ENCODE measurements at places on chromosomes 3 and 15. TPM values are rescaled to one million over a fixed set of nuclear protein-coding genes. Genes with fewer than 3 reads are reported as not detected.

- no peak overlapping the region for H3K27ac ChIP-seq
- H3K36me3 ChIP-seq, result no peaks in the 10 kb centered on the region
- no peak overlapping the region for H3K4me3 ChIP-seq
- no peak for DNase-seq
Observed at GRCh38 chr3:88101142-88101541, 42.1 kb downstream of the ZNF654 start.

DNA sequence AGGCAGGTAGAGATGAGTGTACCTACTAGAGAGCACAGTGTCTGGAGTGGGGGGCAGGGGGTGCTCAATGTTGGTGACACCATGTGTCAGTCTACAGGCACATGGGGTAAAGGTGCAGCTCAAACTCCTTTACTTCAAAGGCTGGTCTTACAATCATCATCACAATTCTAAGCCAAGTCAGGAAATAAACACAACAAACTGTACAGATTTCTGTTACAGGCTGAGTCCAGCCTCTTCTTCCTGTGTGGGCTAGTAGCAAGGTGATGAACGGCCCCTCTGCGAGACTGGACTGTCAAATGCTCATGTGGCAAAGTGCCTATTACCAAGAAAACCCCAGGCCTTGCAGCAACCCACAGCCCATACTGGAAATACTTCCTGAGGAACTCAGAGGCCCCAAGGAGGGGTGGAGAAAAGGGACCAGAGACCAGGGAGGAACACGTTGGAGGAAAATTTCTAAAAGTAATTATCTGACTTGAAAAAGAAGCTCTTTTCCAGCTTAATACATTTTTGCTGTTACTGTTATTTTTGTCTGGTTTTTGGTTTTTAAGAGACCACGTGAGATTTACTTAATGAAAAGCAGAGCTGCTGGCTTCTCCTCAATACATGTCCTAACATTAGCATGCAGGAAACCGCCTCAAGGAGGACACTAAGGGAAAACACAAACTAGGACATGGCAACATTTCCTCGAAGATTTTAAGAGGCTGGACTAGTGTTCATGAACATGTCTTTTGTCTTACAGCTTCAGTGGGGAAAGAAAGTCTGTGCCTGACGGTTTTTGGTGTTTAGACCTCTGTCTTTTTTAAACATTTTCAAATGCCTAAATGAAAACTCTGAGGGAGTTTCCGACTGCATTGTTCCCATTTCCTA is 29.5 kb downstream of the TBC1D2B start:
- H3K4me1 ChIP-seq, result peaks cover 72% of the 10 kb centered on the region
- H3K36me3 ChIP-seq, result peaks cover 34% of the 10 kb centered on the region
- H3K27ac ChIP-seq, result no peak overlapping the region
- no peaks in the 10 kb centered on the region for H3K27me3 ChIP-seq
- DNase-seq, result no peak

DNA sequence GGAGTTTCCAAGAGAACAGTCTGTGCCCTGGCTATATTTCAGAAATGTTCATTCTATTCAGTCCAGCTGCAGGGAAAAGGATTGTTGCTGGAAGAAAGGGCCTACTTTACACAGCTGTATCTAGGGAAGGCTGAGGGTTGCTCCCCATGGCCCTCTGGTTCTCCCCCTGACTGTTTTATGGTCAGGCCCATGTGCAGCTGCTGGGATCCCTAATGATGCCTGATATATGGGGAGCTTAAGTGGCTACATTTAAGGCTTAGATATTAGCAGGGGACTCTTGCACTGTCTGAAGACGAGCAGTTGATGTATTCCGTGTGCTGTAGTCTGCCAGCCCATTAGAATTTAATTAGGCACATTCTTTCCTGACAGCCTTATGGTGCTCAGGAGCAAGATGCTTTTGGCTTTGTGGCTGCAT is 72.0 kb downstream of the FAM43A start:
- no peaks in the 10 kb centered on the region for H3K27me3 ChIP-seq
- H3K4me1 ChIP-seq, result no peaks in the 10 kb centered on the region
- H3K36me3 ChIP-seq, result no peaks in the 10 kb centered on the region
- no peak overlapping the region for H3K4me3 ChIP-seq
- H3K27ac ChIP-seq, result no peak overlapping the region

GRCh38 chr3:9246189-9246588 is 3.3 kb downstream of the SRGAP3 start:
- H3K27ac ChIP-seq, result no peak overlapping the region
- DNase-seq, result no peak
- peaks cover 16% of the 10 kb centered on the region for H3K4me1 ChIP-seq
- no peaks in the 10 kb centered on the region for H3K36me3 ChIP-seq
- H3K4me3 ChIP-seq, result no peak overlapping the region
- H3K27me3 ChIP-seq, result no peaks in the 10 kb centered on the region

DNA sequence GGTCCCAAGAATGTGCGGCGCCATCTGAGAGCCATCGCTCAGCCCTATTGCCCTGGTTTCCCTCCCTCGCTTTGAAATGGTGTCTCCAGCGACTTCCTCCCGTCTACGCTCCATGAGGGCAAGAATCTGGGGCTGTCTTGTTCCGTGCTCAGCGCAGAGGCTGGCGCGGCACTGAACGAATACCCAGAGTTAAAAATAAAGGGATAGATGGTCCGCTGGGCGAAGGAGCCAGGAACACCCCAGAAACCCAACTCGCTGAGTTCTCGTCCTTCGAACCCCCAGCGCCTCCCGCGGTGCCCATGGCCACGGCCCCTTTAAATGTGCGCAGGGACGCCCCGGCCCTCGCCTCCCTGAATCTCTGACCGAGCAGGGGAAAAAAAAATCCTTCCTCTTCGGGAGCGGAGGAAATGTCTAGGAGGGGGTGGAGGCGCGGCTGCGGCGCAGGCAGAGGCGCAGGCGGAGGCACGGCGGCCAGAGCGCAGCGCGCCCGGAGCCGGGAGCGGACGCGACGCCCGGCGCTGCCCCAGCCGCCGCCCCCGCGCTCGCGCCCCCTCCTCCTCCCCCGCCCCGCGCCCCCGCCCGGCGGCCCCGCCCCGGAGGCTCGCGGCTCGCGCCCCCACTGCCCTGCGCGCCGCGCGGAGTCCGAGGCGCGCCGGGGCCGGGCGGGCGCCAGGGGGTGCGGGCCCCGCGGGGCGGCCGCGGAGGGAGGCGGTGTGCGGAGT is 8.5 kb upstream of the FGD5 start:
- H3K36me3 ChIP-seq, result no peaks in the 10 kb centered on the region
- H3K4me3 ChIP-seq, result no peak overlapping the region
- H3K27me3 ChIP-seq, result peaks cover 11% of the 10 kb centered on the region

DNA sequence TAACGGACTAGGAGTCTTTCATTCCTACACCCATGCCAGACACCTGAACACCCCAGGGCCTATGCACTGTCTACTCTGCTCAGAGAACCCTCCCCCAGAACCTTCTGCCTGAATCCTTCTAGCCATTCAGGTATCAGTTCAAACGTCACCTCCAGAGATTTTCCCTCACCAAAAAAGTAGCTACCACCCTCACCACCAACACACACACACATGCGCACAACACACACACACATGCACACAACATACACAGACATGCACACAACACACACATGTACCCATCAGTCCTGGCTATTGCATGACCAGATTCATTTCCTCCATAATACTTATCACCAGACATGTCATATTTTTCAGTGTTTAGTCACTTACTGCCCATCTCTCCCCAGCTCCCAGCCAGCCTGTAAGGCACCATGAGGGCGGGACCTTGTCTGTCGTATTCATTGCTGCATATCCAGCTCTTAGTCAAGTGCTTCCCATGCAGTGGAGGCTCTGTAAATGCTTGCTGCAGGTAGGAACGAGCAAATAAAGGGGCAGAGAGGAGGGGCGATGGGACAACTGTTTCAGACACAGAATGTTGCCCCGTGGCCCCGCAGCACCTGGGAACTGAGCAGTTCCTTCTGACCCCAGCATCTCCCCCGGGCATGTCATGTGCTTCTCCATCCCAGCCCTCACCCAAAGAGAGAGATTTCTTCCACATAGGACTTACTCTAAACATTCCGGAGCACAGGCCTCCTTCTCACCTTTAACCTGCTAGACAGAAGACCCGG is 29.2 kb downstream of the XXYLT1 start:
- no peak overlapping the region for H3K4me3 ChIP-seq
- H3K27me3 ChIP-seq, result no peaks in the 10 kb centered on the region
- no peak for DNase-seq
- H3K4me1 ChIP-seq, result peaks cover 26% of the 10 kb centered on the region
- no peak overlapping the region for H3K27ac ChIP-seq

DNA sequence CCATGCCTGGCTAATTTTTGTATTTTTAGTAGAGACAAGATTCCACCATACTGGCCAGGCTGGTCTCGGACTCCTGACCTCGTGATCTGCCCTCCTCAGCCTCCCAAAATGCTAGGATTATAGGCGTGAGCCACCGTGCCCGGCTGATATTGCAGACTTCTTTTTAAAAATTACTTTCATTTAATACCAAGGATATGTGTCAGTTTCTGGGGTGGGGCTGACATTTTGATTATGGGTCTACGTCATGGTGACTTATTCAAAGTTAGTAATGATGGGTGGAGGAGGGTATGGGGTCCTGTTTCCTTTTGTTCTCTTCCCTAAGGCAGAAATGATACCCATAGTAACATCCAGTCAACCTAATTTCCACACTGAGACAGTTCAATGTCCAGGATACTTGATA is 34.7 kb downstream of the GBE1 start:
- H3K4me3 ChIP-seq, result no peak overlapping the region
- H3K27me3 ChIP-seq, result no peaks in the 10 kb centered on the region
- H3K4me1 ChIP-seq, result peaks cover 44% of the 10 kb centered on the region
- DNase-seq, result no peak

GRCh38 chr3:44989636-44990373 is 13.8 kb downstream of the EXOSC7 start:
- H3K36me3 ChIP-seq, result no peaks in the 10 kb centered on the region
- H3K27ac ChIP-seq, result peak overlapping the region; percentile 76
- no peaks in the 10 kb centered on the region for H3K27me3 ChIP-seq
- peak; percentile 65 for DNase-seq
- H3K4me3 ChIP-seq, result no peak overlapping the region

DNA sequence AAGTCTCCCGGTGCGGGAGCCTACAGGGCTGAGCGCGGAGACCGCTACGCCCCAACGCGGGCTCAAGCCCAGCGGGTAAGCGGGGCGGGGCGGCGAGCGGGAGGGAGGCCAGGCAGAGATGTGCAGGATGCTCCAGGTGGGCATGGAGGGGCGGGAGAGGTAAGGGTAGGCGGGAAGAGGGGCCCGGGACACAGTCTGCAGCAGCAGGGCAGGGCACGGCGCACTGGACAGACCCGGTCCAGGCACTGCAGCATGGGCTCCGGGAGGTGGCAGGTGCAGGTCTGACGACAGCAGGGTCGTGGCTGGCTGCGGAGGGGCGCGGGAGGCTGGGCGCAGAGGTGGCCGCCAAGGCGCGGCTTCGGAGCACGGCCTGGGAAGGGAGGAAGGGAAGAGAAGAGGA is 102.8 kb downstream of the GABRB3 start:
- DNase-seq, result no peak
- H3K4me1 ChIP-seq, result no peaks in the 10 kb centered on the region
- H3K4me3 ChIP-seq, result no peak overlapping the region
- no peak overlapping the region for H3K27ac ChIP-seq
- no peaks in the 10 kb centered on the region for H3K27me3 ChIP-seq

- H3K4me3 ChIP-seq, result no peak overlapping the region
- H3K27me3 ChIP-seq, result no peaks in the 10 kb centered on the region
- no peaks in the 10 kb centered on the region for H3K4me1 ChIP-seq
- H3K36me3 ChIP-seq, result no peaks in the 10 kb centered on the region
- no peak for DNase-seq
- no peak overlapping the region for H3K27ac ChIP-seq
Observed at GRCh38 chr3:65702202-65702601, 336.5 kb downstream of the MAGI1 start.

GRCh38 chr15:82964890-82965289 is 12.4 kb upstream of the HOMER2 start:
- H3K27me3 ChIP-seq, result no peaks in the 10 kb centered on the region
- no peaks in the 10 kb centered on the region for H3K36me3 ChIP-seq
- peaks cover 4% of the 10 kb centered on the region for H3K4me1 ChIP-seq
- H3K4me3 ChIP-seq, result no peak overlapping the region
- no peak for DNase-seq

- no peaks in the 10 kb centered on the region for H3K36me3 ChIP-seq
- peaks cover 15% of the 10 kb centered on the region for H3K4me1 ChIP-seq
- no peak for DNase-seq
Observed at GRCh38 chr3:33426068-33426467, 14.1 kb downstream of the UBP1 start.

DNA sequence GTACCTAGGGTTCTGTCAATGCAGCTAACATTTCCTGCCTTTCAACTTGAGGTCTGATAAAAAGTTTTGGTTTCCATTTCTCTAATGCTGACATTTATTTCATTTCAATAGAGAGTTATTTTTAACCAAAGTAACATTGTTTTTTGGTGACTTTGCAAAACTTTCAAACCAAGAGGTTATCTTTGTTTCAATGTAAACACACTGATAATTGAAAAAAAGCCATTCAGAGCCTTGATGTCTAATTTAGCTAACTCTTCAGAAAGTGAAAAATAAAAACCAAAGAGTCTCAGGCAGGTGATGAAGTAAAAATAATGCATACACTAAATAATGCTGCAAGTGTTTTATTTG is 9.6 kb upstream of the TIPARP start:
- no peak overlapping the region for H3K27ac ChIP-seq
- DNase-seq, result no peak
- no peak overlapping the region for H3K4me3 ChIP-seq
- no peaks in the 10 kb centered on the region for H3K4me1 ChIP-seq
- H3K36me3 ChIP-seq, result no peaks in the 10 kb centered on the region

DNA sequence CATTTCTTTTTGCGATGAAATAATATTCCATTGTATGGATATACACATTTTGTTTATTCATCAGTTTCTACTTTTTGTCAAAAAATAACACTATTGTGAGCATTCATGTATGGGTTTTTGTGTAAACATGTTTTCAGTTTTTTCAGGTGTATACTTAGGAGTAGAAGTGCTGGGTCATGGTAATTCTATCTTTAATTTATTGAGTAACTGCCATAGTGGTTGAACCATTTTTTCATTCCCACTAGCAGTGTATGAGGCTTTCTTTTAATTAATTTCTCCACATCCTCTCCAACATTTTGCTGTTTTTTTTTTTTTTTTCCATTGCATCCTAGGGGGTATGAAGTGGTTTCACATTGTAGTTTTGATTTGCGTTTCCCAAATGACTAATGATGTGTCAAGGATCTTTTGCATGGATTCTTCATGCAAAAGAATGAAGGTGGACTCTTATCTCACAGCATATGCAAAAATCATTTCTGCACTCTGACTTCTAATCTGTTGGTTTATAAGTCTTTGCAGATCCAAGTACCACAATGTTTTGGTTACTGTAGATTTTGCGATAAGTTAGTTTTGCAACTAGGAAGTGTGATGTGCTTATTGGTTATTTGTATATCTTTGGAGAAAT is 12.6 kb downstream of the ATP2C1 start:
- no peak for DNase-seq
- H3K36me3 ChIP-seq, result no peaks in the 10 kb centered on the region
- no peaks in the 10 kb centered on the region for H3K27me3 ChIP-seq
- peaks cover 16% of the 10 kb centered on the region for H3K4me1 ChIP-seq
- no peak overlapping the region for H3K27ac ChIP-seq

- H3K4me3 ChIP-seq, result no peak overlapping the region
- H3K36me3 ChIP-seq, result peaks cover 17% of the 10 kb centered on the region
- peaks cover 21% of the 10 kb centered on the region for H3K4me1 ChIP-seq
- H3K27ac ChIP-seq, result peak overlapping the region; percentile 6
- no peaks in the 10 kb centered on the region for H3K27me3 ChIP-seq
Observed at GRCh38 chr3:45670991-45671390, 18.2 kb upstream of the SACM1L start.

NCEH1 gene
- total RNA-seq, result 40.4 TPM

PRC1 gene
- total RNA-seq, result 36.8 TPM

SEMA4B gene
- 118 TPM for total RNA-seq

ELL3 gene
- total RNA-seq, result 1.2 TPM

SAMMSON gene
- not detected for total RNA-seq

CLDN16 gene
- total RNA-seq, result 0.61 TPM

EXD1 gene
- not detected for total RNA-seq

ACAA1 gene
- total RNA-seq, result 90.4 TPM

GNB4 gene
- total RNA-seq, result 19.8 TPM

ALG1L2 gene
- 1.3 TPM for total RNA-seq

Data from adrenal gland (tissue), 19 donors.